ENCODE measurements at places on chromosomes 16 and 17.

GRCh38 chr17:57518587-57519581 lies 226.2 kb downstream of the CCDC182 start:
- no peak for DNase-seq

GRCh38 chr16:69554495-69554894 lies 11.3 kb upstream of the NFAT5 start:
- DNase-seq, result no peak

- DNase-seq, result no peak
Measured at GRCh38 chr17:52383493-52384100, 225.1 kb upstream of the CA10 start.

DNA sequence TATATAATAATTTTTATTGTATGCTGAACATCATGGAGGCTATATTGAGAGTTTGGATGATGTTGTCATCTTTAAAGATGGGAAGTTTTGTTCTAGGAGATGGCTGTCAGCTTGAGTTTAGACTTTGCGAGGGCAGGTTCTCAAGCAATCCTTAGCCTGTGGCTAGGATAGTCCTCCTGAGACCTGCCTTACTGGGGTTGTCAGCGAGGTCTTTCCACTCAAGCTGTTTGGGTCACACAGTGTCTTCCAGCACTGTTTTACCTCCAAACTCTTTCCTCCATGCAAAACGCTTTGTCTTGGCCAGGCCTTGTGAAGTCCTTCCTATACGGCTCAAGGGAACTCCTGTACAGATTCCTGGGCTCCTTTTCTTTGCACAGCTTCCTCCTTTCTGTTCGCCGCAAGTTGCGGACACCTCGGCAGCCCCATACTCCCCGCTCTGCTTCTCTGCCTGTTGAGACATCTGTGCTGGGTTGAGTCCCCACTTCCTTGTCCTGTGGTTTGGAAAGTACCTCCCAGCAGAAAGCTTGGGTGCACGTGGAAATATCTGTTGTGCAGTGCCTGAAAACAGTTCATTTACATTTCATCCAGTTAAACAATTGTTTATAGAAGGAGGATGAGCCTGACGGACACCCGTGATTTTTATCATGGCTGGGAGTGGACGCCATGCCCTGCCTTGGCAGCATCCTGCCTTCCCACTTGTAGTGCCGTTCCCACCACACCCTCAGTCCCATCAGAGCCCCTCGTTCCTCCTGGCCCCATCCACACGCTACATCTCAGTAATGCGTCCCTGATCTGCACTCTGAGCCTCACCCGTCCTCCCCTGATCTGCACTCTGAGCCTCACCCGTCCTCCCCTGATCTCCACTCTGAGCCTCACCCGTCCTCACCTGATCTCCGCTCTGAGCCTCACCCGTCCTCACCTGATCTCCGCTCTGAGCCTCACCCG lies 55.0 kb upstream of the CBFA2T3 start:
- no peak for DNase-seq

GRCh38 chr17:80030730-80031410 lies 4.8 kb downstream of the TBC1D16 start:
- DNase-seq, result no peak

DNA sequence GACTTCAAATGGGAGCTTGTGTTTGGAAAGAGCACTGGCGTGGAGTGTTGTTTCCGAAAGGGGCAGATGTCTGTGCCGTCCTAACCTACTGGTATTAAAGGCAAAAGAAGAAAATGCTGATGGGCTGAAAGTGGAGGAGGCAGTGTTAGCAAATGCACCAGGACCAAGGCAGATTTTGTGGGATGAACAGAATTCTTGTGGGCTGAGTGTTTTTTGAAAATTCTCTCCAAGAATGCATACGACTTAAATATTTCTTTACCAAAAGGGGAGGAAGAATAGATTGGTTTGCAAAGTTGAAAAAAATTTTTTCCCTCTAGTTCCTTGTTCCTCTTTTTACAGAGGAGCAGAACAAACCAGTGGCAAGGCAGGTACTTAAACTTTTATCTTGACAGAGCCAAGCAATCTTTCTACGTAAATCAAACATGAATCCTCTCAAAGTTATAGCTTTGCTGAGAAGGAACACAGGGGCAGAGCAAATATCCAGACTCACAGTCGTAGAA lies 16.8 kb downstream of the MARCHF10 start:
- no peak for DNase-seq
